ENCODE measurements at places on chromosomes 12 and 14.

DNA sequence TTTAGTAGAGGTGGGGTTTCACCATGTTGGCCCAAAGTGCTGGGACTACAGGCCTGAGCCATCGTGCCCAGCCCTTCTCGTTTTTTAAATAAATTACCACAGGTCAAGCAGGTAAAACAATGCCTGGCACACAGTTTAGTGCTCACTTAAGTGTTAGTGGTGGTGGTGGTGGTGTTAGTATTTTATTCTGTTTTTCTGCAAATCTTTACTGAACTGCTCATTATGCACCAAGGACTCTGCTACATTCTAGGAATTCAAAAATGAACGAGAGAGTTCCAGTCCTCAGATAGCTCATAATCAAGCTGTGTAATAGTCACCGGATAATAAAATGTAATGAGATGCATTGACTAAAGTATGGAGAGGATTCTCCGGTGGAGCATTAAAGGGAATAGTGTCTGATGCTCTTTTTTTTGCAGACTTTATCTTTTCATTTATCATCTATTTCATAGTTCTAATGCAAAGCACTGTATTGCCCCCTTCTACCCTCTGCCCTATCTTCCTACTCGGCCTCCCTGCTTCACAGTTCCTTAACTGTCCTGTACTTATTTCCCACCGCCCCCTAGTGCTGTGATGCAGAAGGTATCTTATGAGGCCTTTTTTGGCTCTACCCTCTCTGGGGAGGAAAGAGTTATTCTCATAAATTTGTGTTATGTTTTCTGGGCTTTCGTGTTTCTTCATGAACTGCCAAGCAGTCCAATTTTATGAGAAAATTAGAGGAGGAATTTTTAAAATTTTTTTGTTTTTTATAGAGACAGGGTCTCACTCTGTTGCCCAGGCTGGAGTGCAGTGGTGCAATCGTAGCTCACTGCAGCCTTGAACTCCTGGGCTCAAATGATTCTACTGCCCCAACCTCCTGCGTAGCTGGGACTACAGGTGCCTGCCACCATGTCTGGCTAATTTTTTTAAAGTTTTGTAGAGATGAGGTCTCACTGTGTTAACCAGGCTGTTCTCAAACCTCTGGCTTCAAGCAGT is 1.0 kb downstream of the ITFG2 start:
- peak; percentile 63 for DNase-seq

DNA sequence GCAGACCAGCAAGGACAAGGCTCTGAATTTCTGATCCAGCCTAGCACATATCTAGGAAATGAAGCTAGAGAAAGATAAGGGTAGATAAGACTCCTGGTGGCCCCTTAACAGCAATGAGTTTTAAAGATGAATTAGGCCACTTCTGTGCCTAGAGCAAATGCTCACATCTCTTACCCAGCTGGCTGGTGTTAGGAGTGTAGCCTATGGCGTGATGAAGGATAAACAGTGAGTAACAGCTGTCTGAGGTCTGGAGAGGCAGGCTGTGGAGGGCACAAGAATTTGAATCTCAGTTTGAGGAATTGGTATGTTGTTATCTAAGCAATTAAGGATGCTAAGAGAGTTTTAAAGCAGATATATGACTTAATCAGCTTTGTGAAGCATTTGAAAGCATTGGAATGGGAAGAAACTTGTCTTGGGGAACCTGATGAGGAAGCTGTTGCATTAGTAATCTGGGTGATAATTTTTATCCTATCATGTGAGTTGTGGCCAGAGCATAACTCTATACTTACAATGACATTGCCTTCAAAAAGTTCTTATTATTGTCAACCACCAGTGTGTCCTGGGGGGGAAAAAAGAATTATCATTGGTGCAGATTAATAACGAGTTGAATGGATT is 161.8 kb downstream of the SRGAP1 start:
- DNase-seq, result no peak

DNA sequence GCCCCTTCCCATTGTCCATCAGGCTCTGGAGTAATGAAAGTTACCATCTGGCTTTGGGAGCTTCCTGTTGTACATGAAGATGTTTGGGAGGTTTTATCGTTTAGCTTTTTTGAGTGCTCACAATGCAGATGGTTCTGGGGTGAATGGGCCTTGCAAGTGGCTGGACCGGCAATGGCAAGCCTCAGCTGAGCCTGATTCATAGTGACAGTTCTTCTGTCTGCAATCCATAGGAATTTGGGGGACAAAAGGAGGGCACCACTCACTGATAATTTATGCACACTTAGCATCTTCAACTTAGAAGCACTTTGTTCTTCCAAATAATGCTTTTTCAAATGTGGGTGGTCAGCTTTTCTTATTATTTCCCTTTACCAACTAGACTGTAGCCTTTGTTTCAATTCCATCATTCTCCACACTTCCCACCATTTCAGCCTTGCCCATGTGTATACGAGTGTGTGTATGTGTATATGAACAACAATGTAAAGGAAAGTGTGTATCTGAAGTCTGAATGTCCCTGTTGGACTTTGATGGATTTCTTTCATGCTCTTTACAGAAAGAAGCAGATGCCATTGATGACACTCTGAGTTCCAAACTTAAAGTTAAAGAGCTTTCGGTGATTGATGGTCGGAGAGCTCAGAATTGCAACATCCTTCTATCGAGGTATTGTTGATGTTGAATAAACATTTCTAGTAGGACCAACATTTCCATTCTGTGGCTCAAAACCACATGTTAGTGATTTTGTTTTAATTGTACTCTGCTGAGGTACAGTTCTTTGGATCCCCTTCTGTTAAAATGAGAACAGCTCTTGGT is 125.5 kb downstream of the GPR135 start:
- no peak for DNase-seq

DNA sequence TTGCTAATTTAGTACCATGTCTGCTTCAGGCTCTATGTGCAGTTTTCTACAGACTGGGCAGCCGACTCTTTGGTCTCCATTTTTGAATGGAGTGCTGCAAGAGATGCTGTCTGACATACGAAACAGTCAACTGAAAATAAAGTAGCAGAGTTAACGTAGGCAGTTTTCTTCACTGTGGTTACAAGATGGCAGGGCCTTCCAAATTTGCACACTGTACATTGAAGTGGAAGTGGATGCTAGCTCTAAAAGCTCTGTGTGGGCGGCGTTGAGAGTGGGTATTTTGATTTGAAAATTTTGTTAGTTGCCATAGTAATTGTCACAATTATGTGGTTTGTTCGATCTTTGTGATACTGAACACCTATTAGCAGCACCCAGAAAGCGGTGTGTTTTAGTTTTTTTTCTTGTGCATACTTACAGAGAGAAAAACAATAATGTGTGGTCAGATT is 154.9 kb upstream of the ATP2B1 start:
- DNase-seq, result peak; percentile 90

DNA sequence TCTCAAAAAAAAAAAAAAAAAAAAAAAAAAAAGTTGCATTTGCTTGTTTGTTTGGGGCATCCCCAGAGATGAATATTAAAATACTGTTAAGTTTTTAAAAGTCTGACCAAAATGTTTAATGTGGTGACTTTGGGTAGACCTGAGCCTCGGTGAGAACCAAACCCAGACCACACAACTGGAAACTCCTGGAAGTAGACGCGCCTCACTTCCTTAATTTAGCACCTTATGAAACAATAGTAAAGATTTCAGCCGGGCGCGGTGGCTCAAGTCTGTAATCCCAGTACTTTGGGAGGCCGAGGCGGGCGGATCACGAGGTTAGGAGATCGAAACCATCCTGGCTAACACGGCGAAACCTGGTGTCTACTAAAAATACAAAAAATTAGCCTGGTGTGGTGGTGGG is 9.3 kb downstream of the NFKBIA start:
- DNase-seq, result peak; percentile 23

DNA sequence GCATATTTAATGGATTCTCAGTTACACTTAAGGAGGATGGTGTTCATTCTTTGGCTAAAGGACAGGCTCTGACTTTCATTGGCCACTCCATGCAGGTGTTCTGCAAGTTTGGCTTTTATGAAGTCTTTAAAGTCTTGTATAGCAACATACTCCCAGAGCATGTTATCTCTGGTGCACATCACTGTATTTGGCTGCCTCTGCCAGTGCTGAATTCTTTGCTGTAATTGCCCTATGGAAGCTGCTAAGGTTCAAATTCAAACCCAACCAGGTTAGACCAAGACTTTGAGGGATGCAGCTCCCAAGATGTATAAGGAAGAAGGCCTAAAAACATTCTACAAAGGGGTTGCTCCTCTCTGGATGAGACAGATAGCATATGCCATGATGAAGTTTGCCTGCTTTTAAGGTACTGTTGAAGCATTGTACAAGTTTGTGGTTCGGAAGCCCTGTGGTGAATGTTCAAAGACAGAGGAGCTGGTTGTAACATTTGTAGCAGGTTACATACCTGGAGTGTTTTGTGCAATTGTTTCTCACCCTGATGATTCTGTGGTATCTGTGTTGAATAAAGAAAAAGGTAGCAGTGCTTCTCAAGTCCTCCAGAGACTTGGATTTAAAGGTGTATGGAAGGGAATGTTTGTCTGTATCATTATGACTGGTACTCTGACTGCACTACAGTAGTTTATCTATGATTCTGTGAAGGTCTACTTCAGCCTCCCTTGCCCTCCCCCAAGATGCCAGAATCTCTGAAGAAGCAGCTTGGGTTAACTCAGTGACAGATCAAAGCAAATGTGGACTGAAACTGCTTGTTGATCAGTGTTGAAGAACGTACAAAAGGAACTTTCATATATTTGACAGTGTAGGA is 19.4 kb downstream of the TMEM116 start:
- peak; percentile 52 for DNase-seq

DNA sequence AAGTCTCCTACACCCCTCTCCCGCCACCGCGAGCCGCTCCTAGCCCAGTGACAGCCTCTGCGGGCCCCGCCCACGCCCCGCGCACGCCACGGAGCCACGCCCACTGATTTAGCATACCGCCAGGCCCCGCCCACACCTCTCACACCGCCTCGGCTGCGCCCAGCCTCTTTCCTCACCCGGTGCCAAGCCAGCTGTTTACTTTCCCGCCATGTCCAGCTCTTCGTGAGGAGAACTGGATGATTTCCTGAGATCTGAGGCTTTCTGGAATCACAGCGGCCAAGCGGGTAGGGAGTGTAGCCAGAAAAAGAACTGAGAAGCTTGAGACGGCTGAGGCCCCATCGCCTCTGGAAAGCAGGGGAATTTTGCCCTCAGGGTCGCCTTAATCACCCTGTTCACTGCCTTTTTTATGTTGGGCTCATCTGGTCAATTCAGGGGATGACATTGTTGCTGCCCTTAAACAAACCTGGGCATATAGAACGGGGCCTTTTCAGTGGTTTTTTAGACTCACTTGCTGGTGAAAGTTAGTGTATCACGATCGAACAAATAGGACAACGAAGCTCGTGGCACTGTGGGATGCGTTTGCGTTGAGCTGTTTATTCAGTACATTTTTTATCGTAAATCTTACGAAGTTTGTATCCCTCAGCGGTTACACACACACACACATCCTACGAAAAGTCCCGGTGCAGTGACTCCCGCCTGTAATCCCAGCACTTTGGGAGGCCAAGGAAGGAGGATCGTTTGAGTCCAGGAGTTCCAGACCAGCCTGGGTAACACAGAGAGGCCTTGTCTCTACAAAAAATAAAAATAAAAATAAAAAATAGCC is at the start of gene RNF212B:
RNF212B (plus strand) TSS at position 165 of the 823 bp plus-strand sequence. CDS start 2,410 bp downstream, outside the sequence.
- peak; percentile 70 for DNase-seq

All from CD4-positive, alpha-beta T cell treated with Interleukin-12 subunit alpha and Interleukin-12 subunit beta, for 1 hour (primary cell).